NCI-H1092 (cell line): ENCODE measurements at places on chromosomes 2 and 18.

- DNase-seq, result no peak
These were observed 44.0 kb downstream of the MYL12B start for GRCh38 chr18:3305933-3306332.

GRCh38 chr2:202495230-202495604, 119.1 kb downstream of the BMPR2 start:
- DNase-seq, result no peak

DNA sequence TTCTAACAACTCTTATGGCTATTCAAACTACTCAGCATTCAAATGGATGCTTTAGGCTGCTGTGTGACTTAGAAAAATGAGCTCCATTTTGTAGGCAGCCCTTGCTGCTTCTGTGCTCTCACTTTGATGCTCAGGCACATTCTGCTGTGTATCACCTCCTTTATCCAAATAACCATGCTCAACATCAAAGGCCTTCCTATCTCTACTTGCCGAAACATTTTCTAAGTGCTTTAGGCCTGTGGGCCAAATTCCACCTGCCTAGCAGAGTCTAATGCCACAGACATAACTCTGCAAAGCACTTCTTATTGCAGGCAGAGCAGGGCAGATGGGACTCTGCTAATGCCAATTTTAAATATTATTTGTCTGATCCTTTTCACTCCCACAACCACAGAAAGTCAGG, 397.4 kb downstream of the RND3 start:
- no peak for DNase-seq

- DNase-seq, result no peak
These were observed 154.2 kb downstream of the RIT2 start for GRCh38 chr18:42961298-42961697.

DNA sequence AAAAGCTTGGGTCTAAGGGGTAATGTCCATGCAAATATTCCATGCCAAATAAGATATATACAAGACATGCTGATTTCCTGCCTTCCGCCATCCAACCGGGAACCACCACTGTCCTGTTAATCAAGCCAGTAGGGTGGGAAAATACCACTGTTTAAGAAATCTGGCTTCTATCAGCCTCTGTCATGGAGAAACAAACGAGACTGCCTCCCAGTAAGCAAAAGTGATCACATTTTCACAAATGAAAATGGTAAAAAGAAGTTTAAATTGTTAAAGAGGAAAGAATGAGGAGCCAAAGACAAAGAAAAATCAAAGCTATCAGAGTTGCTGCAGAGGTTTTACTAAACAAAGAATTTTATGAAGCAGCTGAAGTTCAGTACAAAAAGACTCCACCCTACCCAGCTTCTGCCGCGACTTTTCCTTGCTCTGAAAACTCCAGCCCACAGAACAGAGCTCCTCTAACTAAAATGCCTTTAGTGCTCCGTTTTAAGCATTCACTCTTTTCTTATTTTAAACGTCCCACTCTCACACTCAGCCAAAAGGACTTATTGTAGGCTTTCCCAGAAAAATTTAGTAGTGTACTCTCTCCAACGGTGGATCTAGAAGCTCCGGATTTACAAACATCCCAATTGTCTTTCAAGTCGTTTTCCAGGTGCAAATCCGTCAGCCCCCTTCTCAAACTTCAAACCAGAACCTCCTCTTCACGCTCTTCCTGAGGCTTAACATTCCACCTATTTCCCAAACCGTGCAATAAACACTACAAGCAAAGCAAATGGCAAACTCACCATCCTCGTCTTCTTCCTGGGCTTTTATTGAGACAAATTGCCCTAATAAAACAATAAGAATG, 613 bp downstream of the COL5A2 start:
- no peak for DNase-seq

DNA sequence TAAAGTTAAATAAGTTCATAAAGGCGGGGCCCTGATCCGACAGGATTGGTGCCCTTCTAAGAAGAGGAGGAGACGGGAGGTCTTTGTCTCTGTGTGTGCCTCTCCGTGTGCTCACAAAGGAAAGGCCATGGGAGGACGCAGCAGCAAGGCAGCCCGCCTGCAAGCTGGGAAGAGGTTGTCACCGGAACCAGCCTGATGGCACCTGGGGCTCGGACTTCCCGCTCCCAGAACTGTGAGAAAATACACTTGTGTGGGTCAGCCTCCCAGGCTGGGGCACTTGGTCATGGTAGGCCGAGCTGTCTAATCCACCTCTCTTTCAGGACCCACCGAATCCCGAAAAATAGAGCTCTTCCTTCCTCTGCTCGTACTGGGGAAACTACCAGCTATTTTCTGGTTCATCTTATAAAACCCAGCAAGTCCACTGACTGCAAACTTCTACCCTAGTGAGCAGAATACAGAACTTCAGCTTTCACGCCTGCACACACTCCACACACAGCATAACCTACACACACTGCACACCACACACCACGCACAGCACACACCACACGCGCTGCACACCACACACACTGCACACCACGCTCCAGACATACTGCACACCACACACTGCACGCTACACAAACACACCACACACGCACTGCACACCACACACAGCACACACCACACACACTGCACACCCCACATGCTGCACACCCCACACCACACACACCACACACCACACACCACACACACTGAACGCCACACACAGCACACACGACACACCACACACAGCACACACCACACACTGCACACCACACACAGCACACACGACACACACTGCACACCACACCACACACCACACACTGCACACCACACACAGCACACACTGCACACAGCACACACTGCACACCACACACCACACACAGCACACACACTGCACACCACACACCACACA, 58.1 kb downstream of the ASB1 start:
- no peak for DNase-seq

GRCh38 chr2:102301867-102302362, 9.4 kb upstream of the IL1RL1 start:
- no peak for DNase-seq

DNA sequence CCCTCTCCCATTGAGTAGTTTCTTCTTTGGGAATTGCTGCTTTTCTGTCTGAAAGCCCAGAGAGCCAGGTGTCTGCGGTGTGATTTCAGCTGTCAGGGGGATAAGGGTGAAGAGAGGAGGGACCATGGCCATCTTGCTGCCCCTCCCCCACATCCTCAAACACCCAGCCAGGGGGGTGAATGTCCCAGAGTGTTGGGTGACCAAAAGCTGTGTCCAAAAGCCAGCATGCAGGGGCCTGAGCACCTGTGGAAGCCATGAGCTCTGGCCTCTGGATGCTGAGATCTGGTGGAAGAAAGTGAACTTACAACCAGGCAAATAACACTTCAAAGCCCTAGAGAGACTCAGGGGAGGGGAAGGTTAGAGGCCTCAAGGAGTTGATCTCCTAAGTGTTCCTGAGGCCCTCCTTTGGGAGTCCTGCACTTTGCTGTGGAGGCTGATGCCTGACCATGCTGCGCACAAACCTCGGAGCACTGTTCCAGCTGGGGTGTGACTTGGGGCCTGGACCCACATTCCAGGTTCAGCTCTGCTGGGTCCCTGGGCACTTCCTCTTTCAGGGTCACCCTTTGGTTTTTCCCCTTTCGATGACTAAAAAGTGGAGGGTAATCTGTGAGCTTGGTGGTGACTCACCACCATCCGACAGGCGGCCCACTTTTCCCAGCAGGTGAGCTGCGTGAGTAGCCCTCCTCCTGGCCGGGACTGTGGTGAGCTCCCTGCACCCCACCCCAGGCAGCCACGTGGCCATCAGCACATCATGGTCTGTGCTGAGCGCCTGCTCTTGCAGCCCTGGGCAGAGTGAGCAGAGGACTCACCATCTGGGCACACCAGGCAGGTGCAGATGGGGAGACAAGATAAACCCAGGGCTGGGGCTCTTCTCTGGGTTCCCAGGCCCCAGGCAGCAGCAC, 66.8 kb upstream of the FOSL2 start:
- DNase-seq, result no peak

GRCh38 chr2:36820942-36821605, 124.6 kb downstream of the VIT start:
- peak; percentile 66 for DNase-seq

- DNase-seq, result no peak
These were observed 139.4 kb downstream of the ASB1 start for GRCh38 chr2:238566001-238566645.

DNA sequence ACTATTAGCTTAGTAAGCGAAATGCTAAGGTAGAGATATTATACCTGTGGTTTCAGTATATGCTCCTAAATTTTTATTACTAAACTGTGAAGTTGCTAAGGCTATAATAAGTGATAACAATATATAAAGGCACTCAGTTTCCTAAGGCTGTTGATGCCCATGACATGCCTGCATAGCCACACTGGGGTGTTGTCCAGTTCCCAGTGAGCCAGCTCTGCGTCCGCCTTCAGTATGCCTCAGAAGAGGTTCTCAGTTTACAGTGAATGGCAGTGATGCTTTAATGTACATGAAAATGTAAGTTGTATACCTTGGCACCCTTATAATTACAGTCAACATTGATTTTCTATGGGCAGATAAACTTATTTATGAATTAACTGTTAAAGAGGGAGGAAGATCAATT, 7.2 kb downstream of the FHOD3 start:
- no peak for DNase-seq

DNA sequence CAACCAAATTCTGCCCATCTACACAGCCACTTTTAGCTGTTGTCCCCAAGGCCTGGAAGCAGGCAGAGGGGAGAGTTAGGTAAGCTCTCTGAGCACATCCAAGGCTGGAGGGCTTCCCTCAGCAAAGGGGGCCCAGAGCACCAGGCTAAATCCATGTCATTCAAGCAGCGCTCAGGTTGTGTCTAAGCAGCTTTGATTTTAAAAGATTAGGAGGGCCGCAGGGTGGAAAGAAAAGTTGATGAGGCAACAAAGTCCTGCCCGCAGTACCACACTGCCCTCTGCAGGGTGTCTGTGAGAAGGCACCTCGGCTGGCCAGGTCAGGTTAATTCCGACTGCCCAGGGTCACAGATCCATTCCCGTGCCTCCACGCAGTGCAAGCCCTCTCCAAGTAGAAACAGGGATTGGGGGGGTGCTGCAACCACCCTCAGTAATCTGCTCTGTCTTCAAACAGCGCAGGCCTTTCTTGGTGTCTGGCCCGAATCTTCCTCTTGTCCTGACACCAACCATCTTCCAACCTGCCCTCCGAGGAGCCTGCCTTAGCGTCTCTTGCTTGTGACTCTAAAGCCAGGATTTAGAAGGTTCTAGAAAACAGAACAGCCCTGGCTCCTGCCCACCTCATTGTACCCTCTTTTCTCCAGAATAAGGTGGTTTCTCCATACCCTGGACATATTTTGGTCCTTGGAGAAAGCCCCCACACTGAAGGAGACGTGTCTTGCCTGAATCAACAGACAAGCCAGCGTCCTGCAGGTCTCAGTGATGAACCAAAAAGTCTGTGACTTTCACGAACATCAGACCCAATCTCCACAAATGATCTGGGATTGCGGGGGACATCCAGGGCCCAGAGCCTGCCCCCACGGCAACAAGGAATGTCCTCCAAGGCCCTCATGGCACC, 289.2 kb downstream of the TNS1 start:
- DNase-seq, result peak; percentile 44

DNA sequence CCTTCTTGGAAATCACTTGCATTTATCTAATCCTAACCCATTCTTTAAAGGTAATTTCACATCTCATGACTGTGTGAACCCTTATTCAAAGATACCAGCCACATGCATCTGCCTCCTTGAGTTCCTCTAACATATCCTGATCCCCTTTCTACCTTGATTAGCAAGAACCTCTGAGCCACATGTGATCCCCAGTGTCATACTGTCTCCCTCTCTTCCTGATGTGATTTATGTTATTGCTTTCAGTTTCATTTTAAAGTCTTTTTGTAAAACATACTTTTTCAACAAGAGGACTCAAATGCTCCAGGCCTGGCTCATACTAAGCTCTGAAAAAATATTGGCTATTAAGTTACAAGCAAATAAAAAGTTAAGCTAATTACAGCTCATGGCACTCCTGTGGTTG, 470.1 kb downstream of the DLGAP1 start:
- DNase-seq, result no peak

DNA sequence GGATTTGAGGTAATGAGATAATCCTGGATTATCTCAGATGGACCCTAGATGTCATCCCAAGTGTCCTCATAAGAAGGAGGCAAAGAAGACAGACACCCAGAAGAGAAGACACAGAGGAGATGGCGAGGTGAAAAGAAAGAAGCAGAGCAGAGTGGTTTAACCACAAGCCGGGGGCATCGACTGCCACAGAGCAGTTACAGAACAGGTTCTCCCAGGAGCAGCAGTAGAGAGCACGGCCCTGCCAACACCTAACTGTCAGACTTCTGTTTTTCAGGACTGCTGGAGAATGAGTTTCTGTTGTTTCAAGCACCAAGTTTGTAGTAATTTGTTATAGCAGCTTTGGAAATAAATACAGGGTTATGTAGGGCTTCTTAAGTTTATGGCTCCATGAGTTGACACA, 437.0 kb downstream of the THSD7B start:
- no peak for DNase-seq

DNA sequence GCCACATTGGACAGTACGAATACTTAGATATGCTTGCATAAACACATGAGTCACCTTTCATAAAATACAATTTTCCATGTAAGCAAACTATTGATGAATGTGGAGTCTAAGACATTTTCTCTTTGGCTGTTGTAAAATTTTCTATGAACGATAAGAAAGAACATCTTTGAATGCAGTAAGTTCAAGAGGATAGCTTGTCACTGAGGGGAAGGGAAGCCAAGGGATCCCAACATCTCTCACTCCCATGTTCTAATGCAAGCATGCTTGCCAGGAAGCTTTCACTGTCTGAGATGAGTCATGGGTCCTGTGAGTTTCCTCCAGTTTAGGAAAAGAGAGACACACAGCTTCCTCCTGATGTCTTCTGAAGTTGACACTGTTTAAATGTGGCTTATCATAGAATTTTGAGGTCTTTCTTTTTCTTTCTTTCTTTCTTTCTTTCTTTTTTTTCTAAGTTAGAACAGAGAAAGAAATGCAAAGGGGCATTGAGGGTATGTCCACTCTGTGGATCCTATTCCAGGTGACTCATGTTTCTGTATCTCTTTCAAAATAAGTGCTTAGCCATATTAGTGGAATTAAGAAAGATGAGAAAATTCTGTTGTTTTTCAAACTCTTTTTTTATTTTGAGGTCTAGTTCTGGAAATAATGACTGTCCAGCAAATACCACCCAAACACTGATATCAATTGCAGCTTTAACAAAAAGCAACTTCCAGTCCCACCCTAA, 146.6 kb downstream of the RDH14 start:
- no peak for DNase-seq

DNA sequence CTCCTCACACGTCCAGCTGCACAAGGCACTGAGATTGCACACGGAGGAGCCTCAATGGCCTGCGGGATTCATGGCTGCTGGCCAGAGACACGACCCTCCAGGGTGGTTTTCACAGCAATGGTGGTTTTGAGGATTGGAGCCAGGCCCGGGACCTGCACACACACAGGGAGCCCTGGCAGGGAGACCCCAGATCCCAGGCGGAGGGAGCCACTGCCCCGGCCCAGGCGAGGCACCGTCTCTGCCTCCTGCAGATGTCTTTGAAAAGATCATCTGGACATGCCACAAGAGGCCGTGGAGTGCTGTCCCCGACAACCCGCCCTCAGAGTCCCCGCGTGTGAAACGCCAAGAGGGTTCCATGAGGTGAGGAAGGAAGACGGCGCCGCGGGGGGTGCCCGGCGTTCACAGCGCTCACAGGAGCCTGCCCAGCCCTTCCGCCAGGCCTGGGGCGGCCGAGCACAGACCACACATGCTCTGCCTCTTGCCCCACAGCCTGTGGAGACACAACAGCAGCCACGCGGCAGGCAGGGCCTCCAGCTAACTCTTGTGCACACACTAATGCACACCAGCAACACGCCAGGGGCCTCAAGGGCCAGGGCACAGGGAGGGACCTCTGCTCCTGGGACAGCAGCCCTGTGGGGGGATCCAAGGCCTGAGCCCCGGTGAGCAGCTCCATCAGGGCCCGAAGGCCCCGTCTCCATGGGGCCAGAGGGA, 72.8 kb upstream of the CTDP1 start:
- no peak for DNase-seq
